ENCODE measurements at places on chromosomes 2 and 18.
A peak's percentile ranks its signal among the peaks of the same experiment; 100 is the strongest.

GRCh38 chr2:26757873-26758789, 6.0 kb upstream of the SLC35F6 start:
- no peak for DNase-seq

DNA sequence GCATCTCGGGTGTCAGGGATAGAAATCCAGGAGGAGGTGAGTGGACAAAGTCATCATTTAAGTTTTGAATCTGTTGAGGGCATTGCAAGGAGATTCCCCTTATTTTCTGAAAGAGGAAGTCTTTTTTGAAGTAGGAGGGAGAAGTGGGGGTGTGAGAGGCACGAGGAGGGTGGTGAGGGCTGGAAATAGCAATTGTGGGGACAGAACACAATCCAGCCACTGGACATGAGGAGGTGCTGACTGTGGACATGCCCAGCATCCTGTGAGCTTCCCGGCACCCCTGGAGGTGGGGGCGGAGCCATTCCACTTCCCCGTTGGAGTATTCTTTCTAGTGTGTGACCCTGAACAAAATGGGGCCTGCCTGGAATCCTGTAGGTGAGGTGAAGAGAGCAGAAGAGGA, 310.7 kb upstream of the EPAS1 start:
- DNase-seq = no peak

GRCh38 chr18:34802959-34803358, 92.9 kb downstream of the DTNA start:
- no peak for DNase-seq

DNA sequence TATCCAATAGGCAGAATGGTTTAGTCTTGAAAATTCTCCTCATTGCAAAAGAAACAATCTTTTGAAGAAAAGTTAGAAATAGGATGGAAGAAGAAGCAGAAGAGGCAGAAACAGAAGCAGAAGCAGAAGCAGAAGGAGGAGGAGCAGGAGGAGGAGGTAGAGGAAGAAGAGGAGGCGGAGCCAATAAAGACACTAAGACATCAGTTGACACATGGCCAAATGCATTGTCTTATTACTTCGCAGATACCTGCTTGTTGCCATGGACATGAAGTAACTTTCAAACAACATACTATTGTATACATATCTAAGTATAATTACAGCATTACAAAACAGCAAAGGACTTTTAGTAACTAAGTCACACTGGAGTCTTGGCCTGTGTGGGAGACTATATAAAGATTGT, 606.3 kb downstream of the METTL4 start:
- no peak for DNase-seq

DNA sequence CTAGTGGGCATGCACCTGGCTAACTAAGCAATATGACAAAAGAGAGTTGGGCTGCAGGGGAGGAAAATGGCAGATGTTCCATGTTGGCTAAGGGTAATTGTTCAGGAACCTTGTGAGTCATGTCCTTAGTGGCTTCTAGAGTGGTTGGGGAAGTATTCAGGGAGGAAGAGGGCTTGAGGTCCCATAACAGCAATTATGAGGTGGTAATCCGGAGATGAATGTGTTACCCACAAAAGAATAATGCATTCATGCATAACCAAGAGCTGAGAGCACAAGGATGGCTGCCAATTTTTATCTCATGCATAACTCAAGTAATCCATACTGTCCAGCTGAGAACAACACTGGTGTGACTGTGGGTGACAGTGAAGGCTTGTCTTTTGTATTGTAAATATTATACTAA, 42.9 kb downstream of the TMEFF2 start:
- no peak for DNase-seq

DNA sequence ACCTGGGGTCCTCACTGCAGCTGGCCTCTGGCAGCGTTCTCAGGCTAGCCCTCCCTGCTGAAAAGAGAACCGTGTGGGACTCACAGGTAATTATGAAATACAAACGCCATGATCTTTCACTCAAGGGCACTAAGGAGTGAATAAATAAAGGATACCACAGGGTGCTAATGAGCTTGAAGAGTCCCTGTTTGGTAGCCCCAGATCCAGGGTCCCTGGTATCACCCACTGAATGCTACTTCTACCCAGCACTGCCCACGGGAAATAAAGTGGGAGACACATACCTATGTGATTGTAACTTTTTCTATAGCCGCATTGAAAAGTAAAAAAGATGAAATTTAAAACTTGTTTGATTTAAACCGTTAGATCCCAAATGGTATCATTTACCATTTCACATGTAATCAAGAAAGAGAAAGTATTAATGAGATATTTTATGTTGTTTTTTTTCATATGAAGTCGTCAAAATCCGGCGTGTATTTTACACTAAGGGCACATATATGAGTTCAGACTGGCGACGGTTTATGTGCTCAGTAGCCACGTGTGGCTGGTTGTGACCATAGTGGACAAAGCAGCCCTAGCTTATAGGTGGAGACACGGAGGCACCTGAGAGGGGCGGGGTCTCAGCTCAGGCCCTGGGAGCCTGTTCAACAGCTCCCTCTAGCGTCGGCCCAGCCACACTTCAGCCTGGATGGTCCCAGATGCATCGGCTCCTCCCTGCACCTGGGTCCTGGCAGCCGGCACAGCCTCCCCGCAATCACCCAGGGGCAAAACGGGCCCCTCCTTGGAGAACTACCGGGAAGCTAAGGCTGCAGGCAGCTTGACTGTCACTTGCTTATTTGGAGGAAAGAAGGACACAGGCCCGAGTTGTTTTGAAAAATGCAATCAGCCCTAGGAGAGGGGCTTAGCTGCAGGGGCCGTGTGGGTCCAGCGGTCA, 39.2 kb downstream of the ODC1 start:
- peak; percentile 76 for DNase-seq

DNA sequence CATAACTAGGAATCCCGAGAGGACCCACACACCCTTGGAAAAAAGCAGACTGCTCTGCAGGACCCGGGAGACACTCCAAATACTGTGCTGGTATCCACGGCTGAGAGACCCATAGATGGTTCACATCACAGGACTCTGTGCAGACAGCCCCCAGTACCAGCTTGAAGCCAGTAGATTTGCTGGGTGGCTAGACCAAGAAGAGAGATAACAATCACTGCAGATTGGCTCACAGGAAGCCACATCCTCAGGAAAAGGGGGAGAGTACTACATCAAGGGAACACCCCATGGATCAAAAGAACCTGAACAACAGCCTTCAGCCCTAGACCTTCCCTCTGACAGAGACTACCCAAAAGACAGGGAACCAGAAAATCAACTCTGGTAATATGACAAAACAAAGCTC, 223.8 kb upstream of the LRATD1 start:
- no peak for DNase-seq

DNA sequence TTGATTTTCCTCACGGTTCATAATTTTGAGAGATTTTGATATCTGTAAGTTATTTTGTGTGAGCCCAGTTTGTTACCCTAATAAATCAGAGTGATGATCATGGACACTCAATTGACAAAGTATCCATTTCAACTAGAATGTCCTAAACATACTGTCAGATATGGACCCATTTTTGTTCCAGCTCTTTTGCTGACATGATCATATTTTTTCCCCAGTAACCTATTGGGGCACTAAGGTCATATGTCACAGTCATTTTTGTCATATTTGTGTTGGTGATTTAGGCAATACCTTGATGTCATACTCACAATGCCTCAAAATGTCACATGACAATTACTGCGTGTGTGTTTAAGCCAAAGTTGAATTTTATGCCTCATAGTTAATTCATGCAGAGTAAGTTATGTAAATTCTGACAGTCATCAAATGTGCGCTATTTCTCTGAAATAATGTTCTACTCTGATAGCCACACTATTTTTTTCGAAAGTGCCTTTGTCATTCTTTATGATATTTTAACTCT, 218.7 kb downstream of the ARHGAP15 start:
- DNase-seq = no peak

- DNase-seq = no peak
These were observed 8.1 kb upstream of the RAB17 start for GRCh38 chr2:237598468-237599208.

GRCh38 chr18:26386441-26386840, 160.2 kb downstream of the TAF4B start:
- DNase-seq = no peak

GRCh38 chr2:138115666-138116065, 151.4 kb downstream of the HNMT start:
- DNase-seq = no peak

DNA sequence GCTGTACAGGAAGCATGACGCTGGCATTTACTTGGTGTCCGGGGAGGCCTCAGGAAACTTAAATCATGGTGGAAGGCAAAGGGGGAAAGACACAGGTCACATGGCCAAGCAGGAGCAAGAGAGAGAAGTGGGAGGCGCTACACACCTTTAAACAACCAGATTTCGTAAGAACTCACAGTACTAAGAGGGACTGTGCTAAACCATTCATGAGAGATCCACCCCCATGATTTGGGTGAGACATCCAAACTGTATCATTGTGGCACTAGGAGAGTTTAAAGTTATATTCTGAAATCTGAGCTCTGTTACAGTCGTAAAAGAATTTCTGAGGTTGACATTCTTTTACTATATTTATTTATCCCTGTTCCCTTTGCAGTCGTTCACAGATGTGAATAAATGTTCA, 116.6 kb downstream of the ICA1L start:
- no peak for DNase-seq

DNA sequence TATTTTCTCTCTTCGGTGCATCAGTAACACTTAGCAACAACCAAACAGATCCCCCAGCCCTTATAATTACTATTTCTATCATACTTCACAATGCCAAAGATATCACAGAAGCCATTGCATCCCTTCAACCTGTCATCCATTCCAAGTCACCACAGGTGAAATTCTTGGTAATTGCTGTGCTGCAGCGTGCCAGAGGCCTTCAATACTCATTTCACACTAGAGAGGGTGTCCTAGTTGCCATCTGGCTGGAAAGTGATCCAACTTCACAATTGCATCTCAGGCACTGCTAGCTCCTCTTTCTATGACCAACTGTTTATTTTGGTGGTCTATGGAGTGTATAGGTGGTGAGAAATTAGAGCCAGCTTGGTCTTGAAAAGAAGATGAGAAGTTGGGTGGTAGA, 131.2 kb downstream of the NUP35 start:
- no peak for DNase-seq
